ENCODE measurements at places on chromosomes 13 and 19.

DNA sequence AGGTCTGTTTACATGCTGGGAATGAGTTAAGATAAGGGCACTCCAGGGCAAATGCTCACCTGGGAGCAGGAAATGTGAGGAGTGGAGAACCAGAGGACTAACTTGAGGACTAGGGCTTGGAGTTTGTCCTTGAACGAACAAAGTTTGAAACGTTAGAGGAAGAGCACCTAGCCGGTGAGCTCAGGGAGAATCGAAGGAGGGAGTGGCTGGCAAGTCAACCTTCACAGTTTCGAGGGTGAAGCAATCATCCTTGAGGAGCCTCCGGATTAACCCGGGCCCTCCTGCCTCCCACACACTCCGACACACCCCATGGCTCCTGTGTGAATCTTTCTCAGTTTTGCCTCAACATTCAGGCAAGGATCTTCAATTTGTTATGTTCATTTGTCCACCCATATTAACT lies 58.6 kb downstream of the LMO7 start:
- ATAC-seq, result no peak

GRCh38 chr19:19120308-19121231 lies 17.7 kb downstream of the TMEM161A start:
- peak; percentile 55 for ATAC-seq

DNA sequence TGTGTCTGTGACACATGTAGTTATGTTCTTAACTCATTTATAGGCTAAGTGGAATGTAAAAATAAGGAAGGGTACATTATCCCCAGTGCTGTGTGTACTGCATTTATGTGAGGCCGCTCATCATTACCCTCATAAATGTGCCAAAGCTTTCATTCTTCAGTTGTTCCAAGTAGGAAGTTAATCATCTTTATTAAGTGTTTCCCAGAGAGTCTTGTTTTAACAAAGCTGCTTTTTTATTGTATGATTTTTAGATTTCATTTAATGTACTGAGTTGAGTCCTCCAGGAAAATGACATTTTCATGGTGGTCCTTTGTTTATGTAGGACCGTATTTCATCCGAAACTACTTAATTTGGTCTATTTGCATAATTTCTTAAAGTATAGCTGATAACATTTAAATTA lies 379.8 kb downstream of the DLEU7 start:
- no peak for ATAC-seq

GRCh38 chr19:51091895-51092873 lies 9.5 kb upstream of the KLK14 start:
- ATAC-seq, result no peak

GRCh38 chr19:5287066-5287465 lies 53.5 kb downstream of the PTPRS start:
- peak; percentile 62 for ATAC-seq

- no peak for ATAC-seq
These were observed 930 bp upstream of the FBN3 start for GRCh38 chr19:8150178-8150865.

DNA sequence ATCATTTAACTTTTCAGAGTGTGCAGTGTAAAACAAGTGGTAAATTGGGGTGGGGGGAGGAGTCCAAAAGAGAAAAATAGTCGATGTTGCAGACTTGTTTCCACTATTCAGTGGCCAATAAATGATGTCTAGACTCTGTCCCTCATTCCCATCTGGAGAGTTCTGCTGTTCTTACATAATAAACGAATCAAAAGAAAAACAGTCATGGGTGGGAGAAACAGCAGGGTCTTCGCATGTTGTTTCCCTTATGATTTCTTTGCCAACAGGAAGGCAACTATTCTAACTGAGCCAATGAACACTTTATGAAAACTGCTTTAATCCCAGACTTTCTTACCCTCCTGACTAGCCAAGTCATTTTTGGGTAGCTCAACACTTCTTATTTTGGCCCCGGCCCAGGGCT lies 615.5 kb downstream of the FGF9 start:
- no peak for ATAC-seq

GRCh38 chr13:76505437-76505836 lies 380.8 kb downstream of the KCTD12 start:
- no peak for ATAC-seq

- peak; percentile 20 for ATAC-seq
These were observed 367 bp downstream of the NDUFS7 start for GRCh38 chr19:1384085-1384462.

DNA sequence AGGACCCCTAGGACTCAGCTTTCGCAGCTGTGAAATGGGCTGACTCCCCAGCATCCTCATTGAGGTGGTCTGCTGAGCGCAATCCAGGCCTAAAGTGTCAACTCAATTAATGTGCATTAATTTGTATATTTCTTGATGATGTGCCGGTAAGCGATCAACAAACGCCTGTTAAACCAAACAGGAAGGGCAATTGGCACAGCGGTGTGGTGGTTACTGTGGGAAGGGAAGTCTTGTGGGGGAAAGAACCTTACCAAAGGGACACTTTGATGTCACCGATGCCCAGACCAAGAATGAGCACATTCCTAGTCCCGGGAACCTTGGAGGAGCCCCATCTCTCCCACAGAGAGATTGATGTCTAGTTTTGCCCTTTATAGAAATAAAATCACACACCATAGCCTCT lies 1.6 kb downstream of the JAK3 start:
- ATAC-seq, result peak; percentile 18

- no peak for ATAC-seq
These were observed 51.7 kb upstream of the EEF1AKMT1 start for GRCh38 chr13:20825477-20825875.

DNA sequence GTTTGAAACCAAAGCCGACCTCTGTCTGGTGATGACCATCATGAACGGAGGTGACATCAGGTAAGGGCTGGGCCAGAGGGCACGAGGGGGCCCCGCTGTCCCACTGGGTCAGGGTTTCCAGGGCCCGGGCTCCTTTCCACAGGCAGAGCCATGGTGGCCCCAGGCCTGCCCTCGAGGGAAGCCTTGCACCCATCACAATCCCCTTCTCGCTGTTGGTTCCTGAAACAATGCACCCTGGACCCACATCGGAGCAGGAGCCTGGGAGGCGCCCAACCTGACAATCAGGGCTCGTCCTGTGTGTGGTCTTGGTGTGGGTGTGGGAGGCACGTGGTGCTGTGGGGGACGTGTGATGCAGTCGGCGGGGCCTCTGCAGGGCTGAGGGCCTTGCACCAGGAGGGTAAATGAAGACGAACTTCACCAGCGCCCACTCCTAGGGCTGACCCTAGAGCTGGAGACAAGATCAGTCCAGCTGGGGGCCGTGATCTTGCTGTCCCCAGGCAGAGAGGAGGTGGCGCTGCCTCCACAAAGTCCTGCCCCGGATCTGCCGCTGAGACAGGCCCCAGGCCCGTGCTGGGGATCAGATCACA lies 2.8 kb downstream of the GRK1 start:
- no peak for ATAC-seq

- no peak for ATAC-seq
These were observed 7.6 kb upstream of the ZSCAN22 start for GRCh38 chr19:58319241-58319640.

- no peak for ATAC-seq
These were observed 11.9 kb upstream of the AXL start for GRCh38 chr19:41206926-41207750.

- peak; percentile 29 for ATAC-seq
These were observed at the start of gene PLIN5 for GRCh38 chr19:4534836-4535658. PLIN5 (minus strand) TSS chr19:4535224; CDS start chr19:4534074, 1,150 bp downstream.

- no peak for ATAC-seq
These were observed 20.3 kb downstream of the LYL1 start for GRCh38 chr19:13082192-13083007.

DNA sequence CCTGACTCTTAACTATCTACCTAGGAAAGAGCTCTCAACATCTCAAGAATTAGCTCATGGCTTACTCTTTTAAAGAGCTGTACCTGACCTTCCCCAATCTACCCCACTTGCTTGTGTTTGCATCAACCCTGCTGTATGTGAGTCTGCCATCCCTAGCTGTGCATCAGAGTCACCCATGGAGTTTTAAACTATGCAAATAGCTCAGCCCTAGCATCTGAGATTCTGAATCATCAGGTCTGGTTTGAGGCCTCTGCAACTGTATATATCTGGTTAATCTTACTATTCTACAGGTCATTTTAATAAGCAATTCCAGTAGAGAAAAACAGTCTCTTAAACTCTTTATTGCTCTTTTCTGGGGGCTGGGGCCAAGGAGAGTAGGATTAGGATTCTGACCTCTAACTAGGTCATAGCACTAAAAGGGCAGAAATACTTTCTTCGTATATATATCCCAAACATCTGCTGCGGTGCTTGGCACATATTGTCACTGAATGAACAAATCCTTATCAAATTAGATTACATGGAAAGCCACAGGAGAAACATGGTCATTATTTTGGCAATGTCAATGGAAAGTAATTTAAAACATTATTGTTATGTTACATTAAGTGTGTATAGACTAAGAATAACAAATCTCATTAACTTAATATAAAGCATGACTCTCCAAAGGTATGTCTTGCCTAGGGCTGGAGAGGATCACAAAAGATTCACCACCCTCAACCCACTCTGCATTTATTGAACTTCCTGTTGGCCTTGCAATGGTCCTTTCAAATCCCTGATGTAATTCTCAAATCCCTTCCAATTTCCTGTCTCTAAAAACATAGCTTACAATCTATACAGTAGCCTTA lies 232.2 kb downstream of the DACH1 start:
- ATAC-seq, result no peak

DNA sequence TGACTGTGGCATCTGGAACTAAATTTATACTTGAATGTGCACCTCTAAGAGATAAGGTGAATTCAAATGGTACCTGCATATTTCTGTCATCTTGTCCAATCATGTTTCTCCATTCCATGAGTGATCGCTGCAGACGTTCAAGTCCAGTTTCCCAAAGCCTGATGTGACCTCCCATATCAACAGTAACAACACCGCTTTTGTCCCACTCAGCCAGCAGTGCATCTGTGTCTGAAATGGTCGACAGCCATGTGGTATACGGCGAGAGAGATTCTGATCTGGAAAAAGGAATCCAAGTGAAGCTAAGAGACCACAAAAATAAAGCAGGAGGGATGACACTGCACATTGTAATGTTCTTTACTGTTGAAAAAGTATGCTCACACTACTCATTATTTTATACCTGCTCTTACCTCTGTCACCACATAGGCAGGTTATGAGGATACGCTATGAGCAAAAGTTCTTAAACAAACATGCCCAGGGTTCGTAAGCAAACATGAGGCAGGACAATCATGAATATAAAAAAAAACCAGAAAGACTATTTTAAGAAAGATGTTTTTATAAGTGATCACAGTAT lies 213.6 kb downstream of the RGCC start:
- no peak for ATAC-seq

- ATAC-seq, result peak; percentile 38
These were observed 108.3 kb downstream of the DOCK9 start for GRCh38 chr13:98869408-98870090.

DNA sequence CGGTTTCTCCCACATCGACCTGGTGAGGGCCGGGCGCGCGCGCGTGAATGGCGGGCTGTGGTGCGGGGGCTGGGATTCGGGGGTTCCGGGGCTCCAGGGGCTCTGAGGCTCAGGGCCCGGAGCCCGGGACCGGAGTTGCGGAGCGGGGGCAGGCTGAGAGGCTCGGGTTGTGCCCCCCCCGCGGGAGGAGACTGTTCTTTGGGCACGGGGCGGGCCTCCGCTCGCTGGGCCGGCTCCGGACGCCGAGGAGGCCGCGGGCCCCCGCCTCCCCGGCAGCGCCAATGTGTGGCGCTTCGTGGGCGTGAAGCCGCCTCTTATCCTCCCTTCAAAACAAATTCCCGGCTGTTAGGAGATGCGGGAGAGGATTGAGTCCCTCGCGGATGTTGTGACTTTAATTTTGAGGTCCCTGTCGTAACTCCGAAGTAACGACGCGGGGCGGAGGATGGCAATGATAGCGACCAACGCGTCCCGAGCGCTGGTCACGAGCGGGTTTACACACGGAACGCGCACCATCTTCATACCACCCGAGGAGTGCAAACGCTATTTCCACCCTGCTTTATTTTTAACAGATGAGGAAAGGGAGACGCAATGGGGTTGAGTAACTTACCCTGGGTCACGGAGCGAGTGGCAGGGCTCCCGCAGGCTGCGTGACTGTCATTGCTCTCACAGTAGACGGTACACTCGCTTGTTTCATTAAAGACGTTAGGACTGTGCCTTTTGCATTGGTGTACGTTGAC lies 536 bp downstream of the UBA2 start:
- peak; percentile 56 for ATAC-seq

GRCh38 chr13:44133626-44134025 lies 240.0 kb upstream of the SERP2 start:
- ATAC-seq, result no peak

- ATAC-seq, result no peak
These were observed 780.8 kb downstream of the GPC5 start for GRCh38 chr13:92179223-92179622.

DNA sequence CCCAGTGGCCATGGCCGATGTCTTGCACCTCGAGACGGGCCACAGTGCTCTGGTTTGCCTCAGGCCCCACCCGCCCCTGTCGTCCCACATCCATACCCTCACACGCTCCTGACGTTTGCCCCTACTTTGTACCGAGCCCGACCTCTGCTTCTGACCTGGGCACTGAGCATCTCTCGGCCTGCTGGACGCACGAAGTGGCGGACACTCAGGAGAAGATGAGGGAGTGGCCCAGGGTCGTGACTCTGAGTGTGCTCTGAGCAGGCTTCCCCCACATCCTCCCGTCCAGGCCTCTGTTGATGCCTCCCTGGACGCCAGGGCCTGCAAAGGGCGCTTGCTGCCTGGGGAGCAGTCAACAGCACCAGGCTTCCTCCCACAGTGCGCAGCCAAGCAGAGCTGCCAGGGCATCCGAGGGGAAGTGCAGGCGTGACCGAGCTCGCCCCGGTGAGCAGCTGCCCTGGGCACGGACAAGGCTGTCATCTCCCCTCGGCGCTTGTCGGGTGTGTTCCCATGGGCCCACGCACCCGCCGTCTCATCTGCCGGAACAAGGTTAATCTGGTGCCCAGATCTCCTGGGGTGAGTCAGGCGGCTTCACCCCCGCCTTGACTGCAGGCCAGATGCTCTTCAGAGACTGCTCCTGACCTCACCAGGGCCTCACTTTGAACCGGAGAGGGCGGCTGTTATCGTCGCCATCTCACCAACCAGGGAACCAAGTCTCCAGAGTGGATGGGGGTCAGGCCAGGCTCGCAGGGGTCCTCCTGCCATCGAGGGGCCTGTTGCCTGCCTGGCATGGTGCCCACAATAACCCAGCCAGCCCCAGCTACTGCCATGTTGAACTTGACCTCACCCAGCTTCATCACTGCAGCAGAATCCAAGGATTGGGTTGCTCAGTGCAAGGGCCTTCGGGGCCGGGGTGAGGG lies 27.2 kb downstream of the COMP start:
- ATAC-seq, result no peak

DNA sequence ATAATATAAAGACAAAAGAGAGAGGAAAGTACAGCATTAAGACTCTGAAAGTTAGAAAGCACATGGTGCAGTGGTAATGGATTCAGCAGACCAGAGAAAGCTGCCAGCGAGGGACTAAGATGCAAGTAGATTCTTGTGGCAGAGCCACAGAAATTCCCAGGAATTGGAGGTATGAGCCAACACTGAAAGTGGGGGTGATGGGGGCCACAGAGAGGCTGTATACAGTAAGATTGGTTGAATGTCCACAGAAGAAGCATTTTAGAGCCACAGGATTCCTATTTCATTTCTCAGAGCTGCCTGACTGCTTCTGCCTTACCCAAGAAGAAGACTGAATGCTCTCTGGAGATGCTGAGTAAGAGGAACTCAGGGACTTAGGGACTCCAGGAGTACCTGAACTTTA lies 295.0 kb downstream of the LMO7 start:
- ATAC-seq, result no peak

All from activated T-helper 17 cell treated with anti-CD3 and anti-CD28 coated beads, Interleukin-2, amount 50 U/mL, for 72 hours (primary cell).